ENCODE measurements at places on chromosomes 5 and 9.

DNA sequence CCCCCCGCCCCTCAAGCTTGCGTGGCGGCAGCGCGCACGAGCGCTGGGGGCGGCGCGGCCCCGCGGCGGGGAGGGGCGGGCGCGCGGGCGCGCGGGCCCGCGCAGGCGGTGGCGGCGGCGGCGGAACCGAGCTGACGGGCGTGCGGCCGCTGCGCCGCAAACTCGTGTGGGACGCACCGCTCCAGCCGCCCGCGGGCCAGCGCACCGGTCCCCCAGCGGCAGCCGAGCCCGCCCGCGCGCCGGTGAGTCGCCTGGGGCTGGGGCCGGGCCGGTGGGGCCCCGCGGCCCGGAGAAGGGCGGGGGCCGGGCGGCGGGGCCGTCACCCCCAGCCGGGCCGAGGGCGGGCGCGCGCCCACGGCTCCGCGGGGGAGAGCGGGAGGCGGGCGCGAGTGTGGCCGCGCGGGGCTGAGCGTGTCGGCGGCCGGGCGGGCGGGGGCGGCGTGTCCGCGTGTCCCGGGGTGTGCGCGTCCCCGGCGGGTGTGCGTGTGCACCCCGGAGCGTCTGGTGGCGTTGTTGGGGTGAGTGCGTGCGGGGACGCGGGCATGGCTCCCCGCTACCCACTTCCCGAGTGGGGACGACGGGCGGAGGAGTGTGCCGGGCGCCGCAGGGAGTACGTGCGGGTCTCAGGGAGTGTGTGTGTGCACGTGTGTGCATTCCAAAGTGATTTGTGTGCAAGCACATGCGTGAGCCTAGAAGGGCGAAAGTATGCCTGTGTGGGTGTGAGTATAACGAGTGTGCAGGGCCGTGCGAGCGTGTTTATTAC lies at the start of gene NEK6:
TSS of gene NEK6 (plus strand) at position 106 of the 763 bp plus-strand sequence. CDS start 44,016 bp downstream, outside the sequence.
- DNase-seq: peak; percentile 33

- no peak for DNase-seq
Observed at GRCh38 chr5:71996789-71997188, 110.5 kb upstream of the MAP1B start.

DNA sequence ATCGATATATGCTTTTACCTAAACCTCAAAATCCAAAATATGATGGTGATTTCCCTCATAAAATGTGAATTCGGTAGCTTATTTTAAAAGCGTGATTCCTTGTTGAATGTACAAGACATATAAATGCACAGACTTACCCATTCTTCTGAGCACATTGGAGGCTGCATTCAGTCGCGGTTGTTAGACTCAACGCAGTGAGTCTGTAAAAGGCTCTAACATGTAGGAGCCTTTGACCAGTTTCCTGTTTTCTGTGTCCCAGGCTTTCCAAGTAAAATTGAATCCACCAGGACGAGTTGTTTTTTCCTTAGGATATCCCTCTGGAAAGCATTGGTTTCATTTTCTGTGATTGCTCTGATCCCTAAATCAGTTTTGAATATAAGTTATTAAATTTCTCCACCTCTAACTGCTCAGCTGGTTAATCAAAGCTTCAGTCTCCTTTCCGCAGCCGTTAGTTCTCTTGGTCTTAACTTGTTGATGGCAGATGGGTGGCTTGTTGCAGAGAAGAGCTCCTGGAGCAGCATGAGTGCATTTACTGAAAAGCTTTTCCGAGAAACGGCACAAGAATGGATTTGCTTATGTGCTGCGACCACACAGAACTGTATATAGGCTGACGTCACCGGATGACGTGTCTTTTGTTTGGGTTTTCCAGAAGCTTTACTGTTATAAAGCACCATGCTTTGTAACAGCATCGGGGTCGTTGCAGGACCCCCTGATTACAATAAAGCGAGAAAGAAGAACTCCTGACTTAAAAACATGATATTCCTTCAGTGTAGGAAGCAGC lies at the start of gene LRRTM2:
TSS of gene LRRTM2 (minus strand) at position 565 of the 781 bp plus-strand sequence. CDS start at position 141, 424 bp downstream.
- DNase-seq: no peak

DNA sequence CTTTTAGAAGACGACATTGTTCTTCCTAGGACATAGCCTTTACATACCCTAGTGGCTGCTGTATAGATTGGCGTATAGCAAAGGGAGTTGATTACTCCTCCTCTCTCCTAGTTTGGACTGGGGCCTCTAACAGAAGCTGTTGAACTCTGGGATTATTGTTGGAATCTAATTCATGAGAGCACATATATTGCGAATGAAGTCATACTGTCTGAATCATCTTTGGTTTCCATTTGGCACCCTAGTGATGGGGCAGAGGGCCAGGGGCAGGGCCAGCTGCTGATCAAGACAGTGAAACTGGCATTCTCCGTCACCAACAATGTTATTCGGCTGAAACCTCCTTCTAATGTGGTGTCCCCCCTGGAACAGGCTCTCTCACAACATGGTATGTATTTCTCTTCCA lies 40.3 kb downstream of the NUP188 start:
- DNase-seq: no peak

DNA sequence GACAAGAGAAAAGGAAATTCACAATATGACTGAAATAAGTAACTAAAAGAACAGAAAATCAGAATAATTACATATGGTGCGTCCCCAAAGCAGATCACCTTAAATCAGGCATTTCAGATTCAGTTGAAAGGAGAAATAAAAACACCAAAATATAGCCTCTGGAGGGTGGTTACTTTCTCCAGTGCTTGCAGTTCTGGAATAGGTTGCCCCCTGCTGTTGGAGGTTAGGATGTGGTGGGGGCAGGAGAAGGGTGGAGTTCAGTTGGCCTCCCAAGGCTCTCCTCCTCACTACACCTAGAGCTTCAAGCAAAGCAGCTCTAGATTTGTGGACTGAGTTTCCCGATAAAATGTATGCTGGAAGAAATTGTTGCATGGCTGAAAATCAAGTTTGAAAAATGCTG lies 338.2 kb upstream of the TLE4 start:
- no peak for DNase-seq

- DNase-seq: no peak
Observed at GRCh38 chr9:77386187-77386586, 208.9 kb downstream of the VPS13A start.

GRCh38 chr5:139549162-139549894 lies 11.8 kb upstream of the UBE2D2 start:
- DNase-seq: no peak

- no peak for DNase-seq
Observed at GRCh38 chr5:109689740-109690241, at the start of gene MAN2A1. MAN2A1 (plus strand) TSS chr5:109689927; CDS start chr5:109690418, 491 bp downstream.

DNA sequence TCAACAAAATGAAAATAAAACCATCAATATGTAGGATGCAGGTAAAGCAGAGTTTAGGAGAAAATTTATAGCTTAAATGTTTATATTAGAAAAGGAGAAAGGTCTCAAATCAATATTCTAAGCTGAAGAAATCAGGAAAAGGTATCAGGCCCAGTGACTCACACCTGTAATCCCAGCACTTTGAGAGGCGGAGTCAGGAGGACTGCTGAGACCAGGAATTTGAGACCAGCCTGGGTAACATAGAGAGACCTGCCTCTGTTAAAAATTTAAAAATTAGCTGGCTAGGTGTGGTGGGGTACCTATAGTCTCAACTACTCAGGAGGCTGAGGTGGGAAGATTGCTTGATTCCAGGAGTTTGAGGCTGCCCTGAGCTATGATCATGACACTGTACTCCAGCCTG lies 32.2 kb downstream of the CCDC69 start:
- DNase-seq: no peak

DNA sequence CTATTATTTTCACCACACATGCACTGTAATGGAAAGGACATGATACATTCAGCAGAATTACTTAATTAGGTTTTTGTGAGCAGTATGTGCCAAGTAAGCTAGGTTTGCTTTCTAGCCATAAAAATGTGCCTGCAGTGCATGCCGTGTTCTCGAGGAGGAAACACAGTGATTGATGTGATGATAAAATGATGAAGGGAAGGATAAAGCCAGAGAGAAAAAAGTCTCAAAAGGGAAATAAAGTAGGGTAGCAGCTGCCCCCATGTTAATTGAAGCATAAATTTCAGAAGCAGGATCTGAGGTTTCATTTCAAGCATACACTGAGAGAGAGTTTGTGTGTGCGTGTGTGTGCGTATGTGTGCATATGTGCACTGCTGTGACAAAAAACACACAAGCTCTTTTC lies 714.2 kb upstream of the C9orf72 start:
- DNase-seq: no peak

- no peak for DNase-seq
Observed at GRCh38 chr5:86332851-86333250, 284.9 kb upstream of the COX7C start.
